ENCODE measurements at places on chromosomes 6 and 20. TPM values are rescaled to one million over a fixed set of nuclear protein-coding genes. Genes with fewer than 3 reads are reported as not detected.

DNA sequence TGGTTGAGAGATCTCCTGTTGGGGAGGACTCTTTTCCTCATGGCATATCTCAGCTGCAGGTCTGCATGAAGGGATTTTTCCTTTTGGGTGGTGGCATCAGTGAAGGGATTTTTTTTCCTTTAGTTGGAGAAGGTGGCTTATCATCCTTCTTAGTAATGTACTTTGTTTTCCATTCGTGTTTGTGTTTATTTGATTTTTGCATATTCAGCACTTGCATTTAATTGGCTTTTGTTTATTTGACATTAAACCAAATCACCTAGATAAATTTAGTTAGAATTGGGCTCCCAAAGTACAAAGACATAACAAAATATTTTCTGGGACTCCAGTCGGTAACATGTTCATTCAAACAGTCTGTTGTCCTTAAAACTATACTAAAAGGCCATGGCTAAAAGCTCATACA is 56.2 kb upstream of the MANEA start:
- DNase-seq: no peak

The LY6G5C gene
- total RNA-seq: 3.1 TPM

The KCNB1 gene
- total RNA-seq: not detected

GRCh38 chr6:138541823-138542481 is 42.7 kb upstream of the NHSL1 start:
- DNase-seq: no peak
